ENCODE measurements at places on chromosomes 4 and X.

GRCh38 chr4:41638203-41638602 is 100.2 kb downstream of the LIMCH1 start:
- no peak for DNase-seq

- DNase-seq = no peak
Measured at GRCh38 chr4:137610960-137611359, 78.7 kb upstream of the PCDH18 start.

GRCh38 chr4:73181231-73181630 is 77.4 kb downstream of the ANKRD17 start:
- no peak for DNase-seq

DNA sequence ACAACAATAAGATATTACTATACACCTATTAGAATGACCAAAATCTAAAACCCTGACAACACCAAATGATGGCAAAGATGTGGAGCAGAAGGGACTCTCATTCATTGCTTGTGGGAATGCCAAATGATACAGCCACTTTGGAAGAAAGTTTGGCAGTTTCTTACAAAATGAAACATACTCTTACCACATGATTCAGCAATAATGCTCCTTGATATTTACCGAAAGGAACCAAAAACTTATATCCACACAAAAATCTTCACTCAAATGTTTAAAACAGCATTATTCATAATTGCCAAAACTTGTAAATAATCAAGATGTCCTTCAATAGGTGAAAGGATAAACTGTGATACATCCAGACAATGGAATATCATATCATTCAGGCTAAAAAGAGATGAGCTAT is 180.9 kb downstream of the COL25A1 start:
- no peak for DNase-seq

DNA sequence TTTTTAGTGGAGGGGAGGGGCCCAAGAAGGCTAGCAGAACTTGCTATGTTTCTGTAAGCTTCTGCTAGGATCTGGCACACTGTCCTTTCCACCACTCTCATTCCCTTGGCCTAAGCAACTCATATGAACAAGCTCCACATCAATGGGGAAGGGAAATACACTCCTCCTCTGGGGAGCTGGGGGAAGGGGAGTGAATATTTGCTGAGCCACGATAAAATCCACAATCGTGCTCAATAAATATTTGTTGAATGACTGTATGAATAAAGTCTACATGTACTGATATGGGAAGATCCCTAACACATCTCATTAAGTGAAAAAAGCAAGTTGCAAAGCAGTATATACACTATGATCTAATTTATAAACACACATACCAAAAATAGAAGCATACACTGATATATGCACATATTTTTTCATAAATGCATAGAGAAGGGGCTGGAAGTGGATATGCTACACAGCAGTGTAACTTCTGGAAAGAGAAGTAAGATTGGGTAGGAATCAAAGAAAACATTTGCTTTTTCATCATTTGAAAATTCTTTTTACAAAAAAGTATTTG is 95.8 kb upstream of the EFHC2 start:
- DNase-seq = no peak

DNA sequence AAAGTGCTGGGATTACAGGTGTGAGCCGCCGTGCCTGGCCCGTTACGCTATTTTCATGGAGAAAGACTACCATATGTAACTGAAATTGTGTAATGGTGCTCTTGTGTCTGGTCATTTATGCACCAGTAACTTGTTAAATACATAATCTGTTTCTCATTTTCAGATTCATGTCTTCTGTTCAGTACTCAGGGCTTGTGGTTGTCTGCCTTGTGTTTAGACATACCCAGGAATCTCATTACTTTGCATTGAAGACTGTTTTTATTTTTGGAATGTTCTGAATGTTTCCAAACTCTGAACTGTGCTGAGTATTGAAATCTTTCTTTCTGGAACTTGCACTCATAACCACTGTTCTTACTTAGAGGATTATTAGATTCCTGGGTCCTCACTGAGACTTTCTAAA is 52.8 kb downstream of the PDLIM5 start:
- DNase-seq = no peak

Measured in stimulated activated CD8-positive, alpha-beta memory T cell treated with anti-CD3 and anti-CD28 coated beads, Interleukin-7, amount 100 ng/mL, for 4 hours (primary cell).